ENCODE measurements at places on chromosomes 5 and 9.

DNA sequence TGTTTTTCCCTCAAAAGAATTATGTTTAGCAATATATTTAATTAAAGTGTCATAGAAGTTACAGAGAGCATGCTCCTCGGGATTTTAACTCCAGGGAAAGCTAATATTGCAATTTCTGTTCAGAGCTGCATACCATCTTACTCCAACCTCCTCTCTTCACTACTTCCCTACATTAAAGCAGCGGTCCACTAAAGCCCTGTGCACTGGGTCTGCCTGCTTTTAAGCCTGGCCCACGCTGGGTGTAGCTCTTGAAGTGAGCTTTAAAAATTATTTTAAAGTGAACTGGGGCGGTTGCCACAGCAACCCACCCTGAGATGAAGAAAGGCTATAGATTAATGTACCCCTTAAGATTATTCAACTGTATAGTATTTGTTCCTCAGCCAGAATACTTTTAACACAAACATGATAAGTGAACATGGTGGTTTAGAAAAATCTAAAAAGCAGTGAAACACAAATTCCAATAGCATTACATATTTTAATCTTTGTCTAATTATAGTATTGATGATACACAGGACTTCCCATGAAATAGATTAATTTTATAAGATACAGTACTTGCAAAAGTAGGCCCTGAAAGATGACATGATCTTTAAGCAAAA, 3.9 kb upstream of the MEF2C start:
- no peak for DNase-seq

DNA sequence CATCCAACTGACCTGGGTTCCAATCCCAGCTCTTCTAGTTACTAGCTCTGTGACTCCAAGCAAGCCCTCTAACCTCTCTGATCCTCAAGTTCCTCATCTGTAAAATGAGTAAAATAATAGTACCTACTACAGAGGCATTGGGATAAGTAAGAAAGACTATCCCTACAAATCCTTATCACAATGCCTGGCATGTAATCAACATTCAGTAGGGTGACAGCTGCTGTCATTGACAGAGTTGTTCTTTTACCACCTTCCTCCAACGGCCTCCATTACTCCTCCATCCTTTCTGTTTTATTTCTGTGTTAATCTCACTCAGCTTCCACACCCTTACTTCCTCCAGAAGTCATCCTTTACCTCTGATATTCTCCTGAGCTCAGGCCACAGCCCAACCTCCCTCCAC, 40.4 kb downstream of the FGF1 start:
- DNase-seq = no peak

DNA sequence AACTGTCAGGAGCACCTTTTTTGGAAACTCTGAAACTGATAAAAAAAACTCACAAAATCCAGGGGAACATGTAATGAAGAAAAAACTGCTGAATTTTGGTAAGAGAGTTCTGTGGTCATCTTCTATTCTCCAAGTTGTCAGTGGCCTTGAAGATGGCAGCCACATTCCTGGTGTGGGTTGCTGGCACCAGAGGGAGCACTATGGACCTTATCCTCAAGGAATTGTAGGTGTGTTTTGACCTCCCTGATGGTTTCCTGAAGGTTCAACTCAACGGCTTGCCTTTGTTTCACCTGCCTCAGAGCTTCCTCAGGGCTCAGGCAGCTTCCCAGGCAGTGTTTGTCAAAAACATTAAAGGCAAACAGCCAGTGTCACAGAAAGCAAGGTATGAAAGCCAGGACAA, 2.2 kb upstream of the SLC38A9 start:
- no peak for DNase-seq

DNA sequence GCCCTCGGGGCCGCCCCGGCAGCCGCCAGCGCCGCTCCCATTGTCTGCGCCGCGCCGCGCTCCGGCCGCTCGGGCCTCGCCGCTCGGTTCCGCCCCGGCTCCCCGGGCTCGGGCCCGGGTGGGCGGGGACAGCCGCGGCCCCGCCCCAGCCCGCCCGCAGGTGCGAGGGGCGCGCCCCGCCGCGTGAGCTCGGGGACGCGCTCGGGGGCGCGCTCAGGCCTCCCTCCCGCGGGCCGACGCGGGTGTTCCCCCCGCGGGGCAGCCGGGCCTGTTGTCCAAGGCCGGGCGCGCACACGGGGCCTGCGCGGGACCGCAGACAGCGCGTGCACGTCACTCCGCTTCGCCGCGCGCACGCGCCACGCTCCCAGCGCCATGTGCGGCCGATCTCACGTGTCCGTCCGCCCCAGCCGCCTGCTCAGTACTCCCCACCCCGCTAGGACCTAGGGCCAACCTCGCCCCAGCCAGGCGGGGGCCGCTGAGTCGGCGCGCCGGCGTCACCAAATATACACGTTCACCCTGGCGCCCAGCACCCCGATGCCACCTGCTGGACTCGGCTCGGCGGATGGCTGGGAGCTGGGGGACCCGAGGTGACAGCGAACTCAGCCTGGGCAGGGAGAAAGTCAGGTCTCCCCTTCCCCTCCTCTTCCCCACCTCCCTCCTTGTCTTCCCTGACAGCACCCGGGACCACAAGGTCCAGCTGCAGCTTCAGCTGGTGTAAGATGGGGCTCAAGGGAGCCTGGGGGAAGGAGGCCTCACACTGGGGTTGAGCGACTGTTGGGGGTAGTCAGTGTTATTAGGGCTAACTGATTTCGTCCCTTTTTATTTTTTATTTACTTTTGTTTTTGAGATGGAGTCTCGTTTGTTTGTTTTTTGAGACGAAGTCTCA, 14.3 kb downstream of the GBGT1 start:
- DNase-seq = peak; percentile 86

- no peak for DNase-seq
Observed at GRCh38 chr9:101574731-101575333, 19.9 kb downstream of the PPP3R2 start.

GRCh38 chr5:157516006-157516405, 56.0 kb downstream of the NIPAL4 start:
- DNase-seq = no peak

DNA sequence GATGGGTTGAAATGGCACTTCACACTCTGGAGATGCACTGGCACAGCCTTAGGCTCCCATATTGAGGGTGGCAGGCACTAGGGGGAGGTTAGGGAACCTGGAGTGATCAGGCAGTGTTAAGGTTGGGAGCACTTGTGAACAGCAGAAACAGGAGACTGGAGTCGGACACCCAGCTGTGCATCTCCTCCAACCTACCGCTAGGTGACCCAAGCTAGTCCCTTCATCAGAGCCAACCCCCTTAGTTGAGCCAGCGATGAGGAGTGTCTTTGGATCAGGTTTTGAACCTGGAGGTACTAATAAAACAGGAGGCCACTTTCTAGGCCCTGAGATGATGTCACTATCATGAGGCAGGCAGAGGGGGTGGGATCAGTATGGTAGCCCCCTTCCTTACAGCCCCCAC, 1.7 kb downstream of the ACTL7B start:
- DNase-seq = no peak

- DNase-seq = no peak
Observed at GRCh38 chr5:37738865-37739488, 100.9 kb downstream of the GDNF start.

DNA sequence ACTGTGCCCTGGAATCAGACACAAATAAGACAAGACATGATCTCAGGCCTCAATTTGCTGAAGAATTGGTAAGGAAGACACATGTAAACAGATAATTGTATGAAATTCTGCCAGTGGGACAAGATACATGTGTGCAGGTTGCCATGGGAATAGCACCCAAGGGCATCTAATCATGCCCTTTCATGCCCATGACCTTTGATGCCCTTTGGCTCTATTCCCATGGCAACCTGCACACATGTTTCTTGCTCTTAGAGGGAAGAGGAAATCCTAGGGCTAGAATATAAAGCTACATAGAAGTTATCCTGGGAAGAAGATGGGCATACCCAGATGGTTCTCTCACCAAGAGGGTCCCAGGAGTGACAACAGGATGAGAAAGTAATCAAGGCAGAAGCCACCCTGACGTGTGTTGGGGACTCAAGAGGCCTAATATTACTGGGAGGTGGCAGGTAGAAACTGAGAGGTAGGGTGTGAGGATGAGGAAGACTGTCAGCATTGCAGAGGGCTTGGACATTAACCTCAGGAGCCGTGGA, 34.4 kb downstream of the P4HA2 start:
- DNase-seq = no peak

GRCh38 chr9:121650217-121651007, 1.0 kb upstream of the DAB2IP start:
- DNase-seq = no peak

- DNase-seq = no peak
Observed at GRCh38 chr5:158875272-158875679, 224.4 kb downstream of the EBF1 start.

DNA sequence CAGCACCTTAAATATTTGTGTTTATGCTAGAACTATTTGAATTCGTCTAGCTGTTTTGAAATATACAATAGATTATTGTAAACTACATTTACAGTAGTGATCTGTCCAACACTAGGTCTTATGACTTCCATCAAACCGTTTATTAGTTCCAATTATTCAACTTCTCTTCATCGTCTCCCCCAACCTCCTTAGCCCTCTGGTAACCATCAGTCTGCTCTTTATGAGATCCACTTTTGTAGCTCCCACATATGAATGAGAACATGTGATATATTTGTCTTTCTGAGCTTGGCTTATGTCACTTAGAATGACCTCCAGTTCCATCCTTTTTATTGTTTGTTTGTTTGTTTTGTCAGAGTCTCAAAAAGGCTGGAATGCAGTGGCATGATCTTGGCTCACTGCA, 11.8 kb downstream of the DMXL1 start:
- DNase-seq = no peak

- DNase-seq = no peak
Observed at GRCh38 chr9:75671354-75671753, 219.1 kb upstream of the PCSK5 start.

DNA sequence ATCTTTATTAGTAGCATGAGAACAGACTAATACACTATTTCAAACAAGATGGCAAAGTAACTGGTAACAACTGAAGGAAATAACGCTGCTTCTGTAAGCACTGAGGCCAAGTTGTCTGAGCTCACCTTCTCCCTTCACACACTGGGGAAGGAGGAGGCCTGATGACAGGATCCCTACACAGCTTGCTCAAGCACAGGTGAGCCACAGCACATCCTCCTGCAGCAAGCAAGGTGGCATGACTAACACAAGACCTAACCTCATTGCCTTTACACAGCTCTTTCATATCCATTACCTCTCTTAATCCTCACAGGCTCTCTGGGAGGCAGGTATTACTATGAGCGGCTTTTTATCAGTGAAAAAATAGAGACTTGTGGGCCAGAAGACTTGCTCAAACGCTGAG, 83.3 kb downstream of the ARL15 start:
- DNase-seq = no peak

DNA sequence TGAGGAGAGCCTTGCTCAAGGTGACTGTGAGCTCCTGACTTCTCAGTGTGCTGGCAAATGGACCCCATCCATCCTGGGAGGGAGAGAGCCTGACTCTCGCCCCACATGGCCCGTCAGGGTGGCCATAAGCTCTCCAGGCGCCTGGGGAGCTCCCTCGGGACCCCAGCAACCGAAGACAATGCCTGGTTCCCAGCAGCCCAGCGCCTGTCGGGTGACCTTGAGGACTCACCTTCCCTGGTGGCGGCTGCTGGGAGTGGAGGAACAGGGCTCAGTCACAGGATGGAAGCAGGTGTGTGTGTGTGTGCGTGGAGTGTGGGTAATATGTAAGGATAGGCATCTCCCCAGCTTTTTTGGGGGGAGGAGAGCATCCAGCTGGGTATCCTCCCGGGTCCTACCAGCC, 190.3 kb downstream of the MELK start:
- DNase-seq = no peak

GRCh38 chr9:123053046-123053445, 19.6 kb downstream of the GPR21 start:
- no peak for DNase-seq
